NT2/D1 (cell line): ENCODE measurements at places on chromosomes 3 and 15.
A peak's percentile ranks its signal among the peaks of the same experiment; 100 is the strongest.

DNA sequence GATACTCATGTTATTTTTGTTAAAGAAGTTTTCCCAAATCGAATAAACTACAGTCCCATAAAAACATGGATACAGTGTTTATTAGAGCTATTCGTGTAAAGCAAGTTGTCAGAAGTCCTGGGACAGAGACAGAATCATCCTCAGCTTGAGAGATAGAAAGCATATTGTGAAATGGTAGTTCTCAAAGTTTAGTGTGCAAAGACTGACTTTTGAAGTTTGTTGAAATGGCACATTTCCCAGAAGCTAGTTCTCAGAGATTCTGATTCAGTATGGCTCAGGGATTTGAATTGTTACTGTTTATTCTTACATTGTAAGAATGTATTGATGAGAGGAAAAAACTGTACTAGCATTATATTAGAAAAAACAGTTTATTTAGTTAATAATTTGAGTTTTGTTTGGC, 22.1 kb downstream of the GABRR3 start:
- no peak for DNase-seq

DNA sequence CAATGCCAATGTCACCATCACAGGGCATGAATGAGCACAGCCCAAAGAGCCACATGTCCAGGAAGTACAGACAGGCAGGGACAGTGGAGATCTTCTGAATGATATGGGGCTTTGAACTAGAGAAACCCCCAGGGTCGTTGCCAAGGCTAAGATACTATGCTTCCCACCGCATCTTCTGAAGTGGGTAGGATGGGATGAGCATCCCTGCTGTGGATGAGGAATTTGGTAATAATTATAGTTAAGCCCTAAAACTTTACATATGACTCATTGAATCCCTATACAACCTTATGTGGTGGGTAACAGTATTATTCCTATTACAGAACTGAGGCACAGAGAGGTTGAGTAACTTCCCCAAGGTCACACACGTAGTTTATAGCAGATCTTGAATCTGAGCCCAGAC, 44.2 kb downstream of the WNT5A start:
- no peak for DNase-seq

DNA sequence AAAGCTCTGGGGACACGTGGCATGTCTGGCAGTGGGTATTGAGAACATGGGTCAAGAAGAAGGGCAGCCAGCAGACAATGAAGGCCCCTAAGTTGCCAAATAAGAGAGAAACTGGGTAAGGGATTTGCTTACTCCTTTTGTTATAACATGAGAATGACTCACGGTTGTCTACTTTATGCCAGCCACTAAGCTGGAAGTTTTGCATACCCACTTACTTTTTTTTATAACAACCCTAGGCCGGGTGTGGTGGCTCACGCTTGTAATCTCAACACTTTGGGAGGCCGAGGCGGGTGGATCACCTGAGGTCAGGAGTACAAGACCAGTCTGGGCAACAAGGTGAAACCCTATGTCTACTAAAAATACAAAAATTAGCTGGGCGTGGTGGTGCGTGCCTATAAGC, 50.0 kb downstream of the DRD3 start:
- DNase-seq = no peak

DNA sequence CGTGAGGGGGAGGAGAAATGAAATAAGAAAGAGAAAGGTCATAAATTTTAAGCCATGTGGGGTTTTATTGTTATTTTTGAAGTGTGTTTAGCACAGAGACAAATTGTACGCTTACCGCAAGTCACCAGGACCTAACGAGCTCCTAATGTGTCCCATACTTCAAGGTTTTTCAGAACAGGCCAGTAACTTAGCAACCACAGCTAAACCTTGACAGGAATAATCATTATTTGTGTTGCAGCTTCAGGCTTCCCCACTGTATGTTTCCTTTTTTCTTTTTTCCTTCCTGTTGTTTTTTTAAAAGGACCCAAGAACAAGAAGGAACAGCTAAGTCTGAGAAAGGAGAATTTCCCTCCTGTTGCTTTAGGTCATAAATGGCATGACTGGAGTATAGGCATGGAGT, 160.8 kb downstream of the TUSC7 start:
- no peak for DNase-seq

- no peak for DNase-seq
Observed at GRCh38 chr15:57671636-57672035, 34.9 kb upstream of the POLR2M start.

GRCh38 chr15:91711384-91712033, 142.0 kb upstream of the SLCO3A1 start:
- DNase-seq = no peak

DNA sequence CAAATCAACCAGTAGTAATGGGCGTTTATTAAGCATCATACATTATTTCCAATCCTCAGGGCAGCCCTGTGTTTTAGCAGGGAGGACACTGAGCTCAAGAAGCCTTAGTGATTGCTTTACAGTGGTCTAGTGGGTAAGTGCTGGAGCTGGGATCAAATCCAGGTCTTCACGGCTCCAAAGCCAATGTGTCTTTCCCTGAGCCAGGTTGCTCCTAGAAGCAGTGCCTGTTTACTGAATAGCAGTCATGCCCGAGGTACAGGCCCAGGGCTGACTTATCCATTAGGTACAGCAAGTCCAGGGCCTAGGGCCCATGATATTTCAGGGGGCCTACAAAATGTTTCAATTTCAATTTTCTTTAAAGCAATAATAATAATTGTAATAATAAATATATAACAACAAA, 9.6 kb upstream of the SMAD6 start:
- no peak for DNase-seq

- no peak for DNase-seq
Observed at GRCh38 chr15:58138106-58138505, at the start of gene AQP9. AQP9 (plus strand) TSS chr15:58138381; CDS start chr15:58138566, 185 bp downstream.

GRCh38 chr3:131744765-131745164, 242.0 kb upstream of the MRPL3 start:
- DNase-seq = no peak

DNA sequence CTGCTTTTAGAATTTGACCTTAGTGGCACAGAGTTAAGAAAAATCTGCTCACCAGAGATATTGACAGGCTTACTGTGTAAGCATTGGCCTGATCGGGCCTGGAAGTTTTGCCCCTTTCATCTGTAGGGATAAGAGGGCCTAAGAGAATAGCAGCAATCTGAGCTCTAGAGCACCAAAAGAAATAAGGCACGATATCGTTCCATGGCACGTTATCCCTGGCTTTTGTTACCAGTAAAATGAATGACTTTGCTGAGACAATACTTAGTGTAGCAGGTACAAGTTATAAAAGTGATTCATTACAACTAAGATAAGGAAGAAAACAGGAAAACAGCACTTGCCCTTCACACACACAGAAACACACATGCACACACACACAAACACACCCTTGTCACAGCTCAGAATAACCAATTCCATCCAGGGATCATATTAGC, 5.0 kb downstream of the THBS1 start:
- no peak for DNase-seq

DNA sequence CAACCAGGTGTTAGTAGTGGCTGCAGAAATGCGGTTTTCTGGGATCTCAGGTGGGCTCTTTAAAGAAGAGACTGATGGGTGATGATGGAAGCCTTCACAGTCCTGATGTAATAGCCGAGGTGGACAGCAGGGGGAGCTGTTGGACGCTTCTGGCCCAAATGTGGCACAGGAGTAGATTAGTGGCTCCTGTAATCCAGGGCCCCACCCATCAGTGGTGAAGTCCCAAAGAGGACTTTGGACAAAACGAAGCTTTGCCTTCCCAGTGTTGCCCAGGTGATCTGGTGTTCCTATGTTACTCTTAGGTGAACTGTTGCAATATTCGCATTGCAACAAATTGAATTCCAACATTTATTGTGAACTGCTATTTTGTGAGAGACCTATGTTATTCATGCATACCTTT, 31.8 kb upstream of the MYZAP start:
- DNase-seq = peak; percentile 43

DNA sequence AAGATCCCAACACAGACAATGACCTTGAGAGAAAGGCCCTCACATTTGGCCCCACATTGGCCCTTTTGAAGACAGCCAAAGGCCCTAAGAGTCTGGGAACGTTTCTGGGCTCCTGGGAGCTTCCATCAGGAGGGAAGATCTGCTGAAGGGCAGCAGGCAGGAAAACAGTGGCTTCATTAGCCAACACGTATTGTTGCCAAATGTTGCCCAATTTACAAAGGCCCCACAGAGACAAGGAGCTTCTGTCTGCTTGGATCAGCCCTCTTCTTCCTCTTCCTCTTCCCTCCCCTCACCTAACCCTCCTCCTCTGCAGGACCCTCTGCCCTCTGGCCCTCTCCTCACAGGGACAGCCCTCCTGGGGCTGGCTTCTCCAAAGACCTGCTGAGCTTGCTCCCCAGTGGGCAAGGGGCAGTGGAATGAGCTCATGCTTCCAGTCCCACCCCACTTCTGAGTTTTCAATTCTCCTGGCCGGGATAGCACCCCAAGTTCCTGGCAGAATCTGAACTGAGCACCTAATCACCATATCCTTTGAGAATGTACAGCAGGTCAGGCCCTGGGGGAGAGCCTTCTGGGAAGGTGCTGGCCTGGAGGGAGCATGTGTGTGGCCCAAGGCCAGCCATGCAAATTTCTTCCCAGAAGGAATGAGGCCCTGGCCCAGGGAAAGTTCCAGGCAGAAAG, 5.1 kb upstream of the LTF start:
- no peak for DNase-seq

DNA sequence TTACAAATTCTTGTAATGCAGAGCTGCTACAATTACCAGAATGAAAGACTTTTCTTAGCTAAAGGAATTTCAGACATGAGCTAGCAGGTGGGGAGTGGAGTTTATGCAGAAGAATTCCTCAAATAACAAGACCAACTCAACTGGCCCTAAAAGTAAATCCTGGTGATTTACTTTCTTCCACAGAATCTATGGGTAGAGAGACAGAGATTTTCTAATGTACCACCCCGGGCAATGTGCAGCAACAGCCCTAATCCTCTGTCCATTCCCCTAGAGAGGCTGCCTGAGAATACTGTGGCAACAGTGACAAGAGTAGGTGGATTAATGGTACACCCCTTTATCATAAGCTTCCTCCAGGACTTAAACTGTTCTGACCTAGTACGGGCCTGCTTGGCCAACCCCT, 55.2 kb downstream of the AQR start:
- DNase-seq = no peak

DNA sequence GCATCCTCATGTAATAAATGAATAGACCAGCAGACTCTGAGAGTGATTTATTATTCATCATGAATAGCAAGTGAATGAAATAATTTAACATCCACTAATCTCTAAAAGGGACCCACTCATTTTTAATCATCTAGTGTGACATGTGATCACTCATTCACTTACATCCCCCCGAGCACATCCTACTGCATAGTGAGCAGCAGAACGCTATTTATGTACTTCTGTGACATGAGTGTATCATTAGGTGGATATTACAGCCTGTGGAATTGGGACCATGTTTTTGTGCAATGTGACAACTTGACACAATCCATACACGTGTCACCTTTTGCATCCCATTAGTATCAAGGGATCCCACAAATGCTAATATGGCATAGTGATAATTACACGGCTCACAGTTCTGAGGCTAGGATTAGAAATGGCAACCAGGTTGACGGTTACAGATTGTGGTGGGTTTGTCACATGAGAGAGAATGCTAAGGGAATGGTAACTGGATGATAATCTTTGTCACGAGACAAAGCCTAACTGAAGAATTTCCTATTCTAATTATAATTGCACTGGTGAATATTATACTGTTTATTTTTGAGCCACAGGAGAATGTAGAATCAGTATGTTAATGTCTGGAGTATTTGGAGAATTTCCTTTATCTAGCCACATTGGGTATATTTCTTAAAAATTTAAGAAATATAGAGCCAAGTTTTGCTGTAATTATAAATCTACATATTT, 595.2 kb upstream of the TBL1XR1 start:
- no peak for DNase-seq

DNA sequence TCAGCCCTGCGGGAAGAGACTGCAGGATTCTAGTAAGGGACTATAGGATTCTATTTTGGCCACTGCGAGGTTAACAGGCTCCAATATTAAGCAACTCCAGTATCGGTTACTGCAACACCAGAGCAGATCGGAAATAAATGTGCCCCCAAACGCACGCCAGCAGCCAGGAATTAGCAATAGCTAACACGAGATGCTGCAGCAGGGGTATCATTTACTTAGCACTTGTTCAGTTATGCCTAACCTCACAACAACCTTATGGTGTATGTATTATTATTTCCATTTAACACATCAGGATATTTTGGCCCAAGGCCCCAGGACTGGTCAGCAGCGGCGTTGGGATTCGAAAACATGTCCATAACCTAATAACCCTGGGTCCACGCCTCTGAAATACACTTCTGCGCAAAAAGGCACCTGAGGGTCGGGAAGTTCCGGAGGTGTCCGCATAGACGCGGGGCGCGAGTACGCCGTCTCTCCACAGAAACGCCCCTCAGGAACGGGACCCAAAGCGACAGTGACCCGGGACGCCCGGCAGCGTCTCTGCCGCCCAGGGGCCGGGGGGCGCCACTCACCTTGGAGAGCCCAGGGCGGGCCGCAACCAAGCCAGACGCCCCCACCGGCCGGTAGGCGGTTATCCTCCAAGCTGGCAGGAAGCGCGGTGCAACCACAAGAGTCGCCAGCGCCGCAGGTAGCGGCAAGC, 681 bp downstream of the PIK3CB start:
- peak; percentile 66 for DNase-seq

GRCh38 chr3:45806072-45806471, 9.7 kb upstream of the SLC6A20 start:
- no peak for DNase-seq

DNA sequence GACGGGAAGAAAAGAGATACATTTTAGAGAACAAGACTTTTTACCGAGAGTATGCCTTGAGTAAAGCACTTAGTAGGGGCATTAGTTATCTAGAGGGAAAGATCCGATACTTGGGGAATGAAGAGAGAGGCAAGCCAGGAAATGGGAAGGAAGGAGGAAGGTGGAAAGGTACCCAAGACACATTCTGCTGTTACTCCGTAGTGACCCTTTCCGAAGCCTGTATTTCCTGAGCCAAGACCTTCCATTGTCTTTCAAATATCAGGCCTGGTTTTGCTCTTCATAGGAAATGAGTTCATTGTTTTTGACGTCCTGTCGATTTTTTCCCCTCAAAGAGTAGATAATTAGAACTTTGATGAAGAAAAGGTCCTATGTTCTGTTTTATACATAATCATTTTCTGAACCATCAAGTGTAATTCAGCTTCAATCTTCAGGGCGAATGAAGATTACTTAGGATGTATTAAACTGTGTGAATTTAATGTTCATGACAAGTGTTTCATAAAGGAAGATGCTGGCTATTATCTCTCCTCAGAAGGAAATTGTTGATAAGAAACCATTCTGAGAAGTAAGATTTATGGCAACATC, 95.7 kb downstream of the PPM1L start:
- DNase-seq = no peak

DNA sequence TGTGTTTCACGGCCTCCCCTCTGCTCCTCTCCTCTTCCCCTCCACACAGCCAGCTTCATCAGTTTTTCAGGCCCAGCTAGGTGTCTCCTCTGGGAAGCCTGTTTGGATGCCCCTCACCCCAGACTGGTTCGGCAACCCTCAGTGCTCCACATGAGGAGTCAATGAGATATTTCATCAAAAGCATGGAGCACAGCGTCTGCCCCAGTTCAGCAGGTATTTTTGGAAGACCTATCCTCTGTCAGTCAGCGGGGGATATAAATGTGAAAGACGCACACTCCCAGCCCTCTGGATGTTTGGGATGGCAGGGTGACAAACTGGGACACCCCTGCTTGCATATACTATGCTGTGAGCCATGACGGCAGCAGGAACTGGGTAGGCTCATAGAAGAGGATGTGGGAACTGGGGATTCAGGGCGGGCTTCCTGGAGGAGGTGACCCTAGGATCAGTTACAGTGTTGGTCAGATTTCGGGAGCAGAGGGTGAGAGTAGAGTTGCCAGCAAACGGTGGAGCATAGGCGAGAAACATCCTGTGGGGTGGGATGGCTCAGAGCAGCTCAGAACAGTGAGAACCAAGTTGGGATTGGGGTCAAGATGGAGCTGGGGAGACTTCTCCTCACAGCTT, 42.9 kb downstream of the PXYLP1 start:
- DNase-seq = no peak
